ENCODE measurements at places on chromosomes 7 and 10. TPM values are rescaled to one million over a fixed set of nuclear protein-coding genes. Genes with fewer than 3 reads are reported as not detected.

CABCOCO1 gene
- 0.06 TPM for total RNA-seq

AKAP9 gene
- total RNA-seq: 61.9 TPM

TFR2 gene
- 0.57 TPM for total RNA-seq

CRPPA gene
- 0.97 TPM for total RNA-seq

ARL3 gene
- total RNA-seq: 3.7 TPM

ATG9B gene
- not detected for total RNA-seq
